Stimulated activated CD8-positive, alpha-beta memory T cell treated with anti-CD3 and anti-CD28 coated beads, Interleukin-4, amount 100 ng/mL, for 1 hour (primary cell): ENCODE measurements at places on chromosomes 16 and 17.

- DNase-seq = no peak
Observed at GRCh38 chr17:82794781-82795482, 43.1 kb downstream of the TBCD start.

DNA sequence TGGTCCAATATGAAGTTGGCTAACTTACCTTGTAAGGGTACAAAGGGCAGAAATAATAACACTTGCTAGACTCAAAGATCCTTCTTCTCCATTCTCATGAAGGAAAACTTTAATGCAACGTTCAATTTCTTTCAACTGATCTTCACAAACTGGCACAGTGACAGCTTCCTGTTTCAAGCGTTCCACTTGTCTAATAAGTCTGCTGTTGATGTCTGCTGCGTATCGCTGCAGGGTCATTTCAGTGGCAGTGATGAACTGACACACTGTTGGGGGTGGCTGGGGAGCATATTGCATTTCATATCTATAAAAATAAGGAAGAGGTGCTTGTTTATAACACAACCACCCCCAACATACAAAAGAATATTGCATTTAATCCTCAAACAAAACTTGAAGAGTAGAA is 33.5 kb upstream of the ARL6IP1 start:
- no peak for DNase-seq

GRCh38 chr17:81132197-81132540 is 33.1 kb upstream of the PVALEF start:
- no peak for DNase-seq

DNA sequence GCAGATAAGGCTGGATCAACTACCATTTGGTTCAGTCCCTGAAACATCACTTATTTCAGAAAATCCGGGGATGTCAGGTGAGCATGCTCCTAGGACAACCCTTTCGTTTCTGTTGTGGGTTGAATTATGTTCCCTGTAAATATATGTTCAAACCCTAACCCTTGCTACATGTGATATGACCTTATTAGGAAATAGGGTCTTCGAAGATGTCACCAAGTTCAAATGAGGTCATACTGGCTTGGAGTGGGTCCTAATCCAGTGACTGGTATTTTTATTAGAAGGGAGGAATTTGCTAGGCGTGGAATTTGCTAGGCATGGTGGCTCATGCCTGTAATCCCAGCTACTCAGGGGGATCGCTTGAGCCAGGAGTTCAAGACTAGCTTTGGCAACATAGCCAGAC is 21.3 kb downstream of the SNX20 start:
- DNase-seq = no peak

DNA sequence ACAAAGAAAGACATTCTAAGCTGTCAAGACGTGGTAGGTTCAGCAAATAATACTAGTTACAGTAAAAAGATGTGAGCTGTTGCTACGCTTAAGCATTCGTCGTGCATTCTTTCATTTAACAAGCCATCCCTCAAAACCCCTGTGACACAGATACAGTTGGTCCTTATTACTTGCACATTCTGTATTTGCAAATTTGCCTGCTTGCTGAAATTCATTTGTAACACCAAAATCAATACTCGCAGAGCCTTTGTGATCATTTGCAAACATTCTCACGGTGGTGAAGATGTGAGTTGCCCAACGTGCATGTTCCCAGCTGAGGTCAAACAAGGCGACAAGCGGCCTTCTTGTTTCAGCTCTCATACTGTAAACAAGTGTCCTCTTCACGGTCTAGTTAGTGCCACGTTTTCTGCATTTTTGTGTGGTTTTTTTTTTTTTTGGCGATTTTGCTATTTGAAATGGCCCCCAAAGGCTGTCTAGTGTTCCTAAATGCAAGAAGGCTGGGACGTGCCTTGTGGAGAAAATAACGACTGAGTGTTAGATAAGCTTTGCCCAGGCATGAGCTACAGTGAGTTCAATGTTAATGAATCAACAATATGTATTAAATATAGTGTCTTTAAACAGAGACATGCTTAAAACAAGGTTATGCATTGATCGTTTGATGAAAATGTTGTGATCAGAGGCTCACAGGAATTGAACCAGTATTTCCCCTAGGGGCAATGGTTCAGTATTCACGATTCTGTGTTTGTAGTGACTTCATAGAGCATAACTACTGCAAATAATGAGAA is 84.1 kb downstream of the RAB11FIP4 start:
- no peak for DNase-seq

- no peak for DNase-seq
Observed at GRCh38 chr17:81026266-81027036, 8.5 kb upstream of the BAIAP2 start.
